Kidney glomerular epithelial cell (primary cell): ENCODE measurements at places on chromosomes 16 and 17.
A peak's percentile ranks its signal among the peaks of the same experiment; 100 is the strongest.

- no peak for DNase-seq
These were observed 384.7 kb downstream of the UTP18 start for GRCh38 chr17:51645056-51645455.

DNA sequence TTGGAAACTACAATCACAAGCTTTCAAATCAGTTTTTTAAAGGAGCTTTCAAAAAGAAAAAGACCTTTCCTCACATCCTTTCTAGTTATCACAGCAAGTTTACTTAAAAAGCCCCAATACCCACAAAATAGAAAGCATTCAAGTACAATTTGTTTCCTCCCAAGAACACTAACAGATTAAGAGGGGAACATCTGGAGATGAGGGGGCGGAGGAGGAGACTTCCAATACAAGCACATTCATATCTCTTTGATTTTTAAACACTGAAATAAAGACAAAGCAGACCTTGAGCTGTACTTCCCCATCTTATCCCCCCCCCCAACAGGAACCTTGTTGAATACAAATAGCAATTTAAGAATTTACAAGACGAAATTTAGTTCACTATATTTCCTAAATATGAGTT, 2.0 kb downstream of the YWHAE start:
- no peak for DNase-seq

- peak; percentile 26 for DNase-seq
These were observed 89.0 kb downstream of the SYCE1L start for GRCh38 chr16:77288222-77288621.

GRCh38 chr16:66950437-66950836, 10.6 kb upstream of the CES3 start:
- DNase-seq, result no peak

DNA sequence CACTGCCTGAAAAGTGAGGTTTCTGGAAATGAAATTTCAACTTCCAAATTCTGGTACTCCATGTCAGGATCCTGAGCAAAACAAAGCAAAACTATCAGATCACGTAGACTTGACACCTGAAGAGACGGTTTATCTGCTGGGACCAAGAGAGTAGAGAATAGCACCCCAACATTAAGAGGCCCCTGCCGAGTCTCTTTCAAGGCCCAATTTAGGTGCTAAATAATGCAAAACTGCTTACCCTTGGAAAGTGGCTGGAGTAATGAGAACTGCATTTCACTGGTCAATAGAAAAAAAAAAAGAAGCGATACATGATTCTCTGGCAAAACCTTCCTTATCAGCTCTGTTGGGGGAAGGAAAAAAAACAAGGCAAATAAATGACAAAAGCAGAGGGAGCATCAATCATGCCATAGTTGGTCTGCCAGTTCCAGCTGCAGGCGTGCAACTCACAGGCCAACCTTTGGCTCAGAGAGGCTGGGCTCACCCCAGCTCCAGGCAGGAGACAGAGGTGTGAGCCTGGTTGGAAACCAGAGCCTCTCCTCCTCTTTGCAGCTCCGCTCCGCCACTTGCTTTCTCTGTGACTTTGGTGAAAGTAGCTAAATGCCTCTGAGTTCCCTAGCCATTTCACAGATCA, 595.2 kb downstream of the TOX3 start:
- DNase-seq, result no peak

- DNase-seq, result no peak
These were observed 20.1 kb downstream of the UBE2O start for GRCh38 chr17:76432712-76433336.

DNA sequence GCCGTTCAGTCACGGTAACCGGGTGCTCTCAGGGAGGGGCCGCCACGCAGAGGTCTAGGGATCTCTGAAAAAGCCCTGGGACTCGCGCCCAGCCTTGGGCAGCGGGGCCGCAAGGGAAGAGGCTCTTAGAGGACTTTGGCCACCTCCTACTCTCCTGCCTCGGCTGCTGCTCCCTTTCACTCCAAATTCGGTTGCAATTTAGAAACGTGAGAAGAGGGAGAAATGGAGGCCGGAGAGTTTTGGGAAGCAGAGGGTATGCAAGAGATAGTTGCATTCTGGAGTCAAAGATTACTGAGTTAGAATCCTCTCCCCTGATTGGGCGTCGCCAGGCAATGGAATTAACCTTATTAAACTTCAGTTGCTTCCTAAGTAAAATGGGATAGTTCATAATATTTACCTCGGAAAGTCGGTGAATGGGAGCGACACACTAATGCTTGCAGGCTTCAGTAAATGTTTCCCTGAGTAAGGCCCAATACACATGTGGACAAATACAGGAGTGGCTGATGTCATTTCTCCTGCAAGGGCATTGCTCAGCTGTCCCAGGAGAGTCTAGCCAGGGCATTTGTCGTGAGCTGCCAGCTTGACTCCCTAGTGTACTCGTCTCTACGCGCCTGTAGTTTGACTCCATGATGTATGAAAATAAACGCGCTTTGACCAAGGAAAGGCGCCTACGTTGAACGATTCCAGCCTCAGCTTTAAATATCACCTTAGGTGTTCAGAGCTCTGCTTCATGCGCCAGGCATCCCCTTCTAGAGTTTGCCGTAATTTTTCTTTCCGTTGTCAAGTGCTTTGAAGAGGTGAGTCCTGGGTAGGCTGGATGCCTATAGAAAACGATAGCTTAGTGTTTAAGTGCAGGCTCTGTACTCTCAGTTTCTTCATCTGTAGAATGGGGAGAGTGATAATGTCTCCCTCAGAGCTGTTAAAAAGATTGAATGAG, 667 bp downstream of the OGFOD1 start:
- DNase-seq, result peak; percentile 55

- DNase-seq, result no peak
These were observed 8.8 kb downstream of the SPIRE2 start for GRCh38 chr16:89837014-89837546.

DNA sequence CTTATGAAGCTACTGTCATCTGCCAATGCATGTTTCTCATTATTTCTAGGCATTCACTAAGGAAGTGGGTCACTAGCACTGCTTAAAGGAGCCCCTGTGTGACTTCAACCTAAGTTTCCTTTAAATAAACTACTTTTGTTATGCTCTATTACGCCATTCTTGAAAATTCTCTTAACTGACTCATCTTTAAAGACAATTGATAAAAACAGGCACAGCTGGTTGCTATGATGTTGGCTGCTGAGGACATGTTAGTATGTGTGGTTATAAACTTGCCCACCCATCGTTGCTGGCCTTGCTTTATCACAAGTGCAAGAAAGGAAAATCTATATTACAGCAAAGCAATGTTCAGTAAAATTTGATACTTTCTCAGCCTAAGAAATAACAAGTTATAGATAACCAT, 75.8 kb upstream of the CNTNAP4 start:
- DNase-seq, result no peak

- DNase-seq, result no peak
These were observed 26.2 kb upstream of the PMFBP1 start for GRCh38 chr16:72198021-72198711.

DNA sequence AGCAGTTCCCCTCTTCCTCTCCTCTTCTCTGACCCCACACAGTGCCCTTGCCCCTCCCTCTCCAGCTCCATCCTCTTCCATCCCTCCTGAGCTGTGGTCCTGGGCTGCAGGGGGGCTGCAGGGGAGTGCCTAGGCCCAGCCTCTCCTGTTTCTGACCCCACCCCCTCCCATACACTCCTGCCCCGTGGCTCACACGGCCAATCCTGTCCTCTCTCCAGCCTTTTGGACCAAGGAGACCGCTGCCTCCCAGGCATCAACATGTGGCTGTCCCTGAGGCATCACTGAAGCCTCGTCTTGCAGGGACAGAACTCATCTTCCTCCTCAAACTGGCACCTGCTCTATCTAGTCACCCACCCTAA, 6.7 kb downstream of the CLUH start:
- no peak for DNase-seq

GRCh38 chr17:82804442-82805191, 35.2 kb downstream of the ZNF750 start:
- no peak for DNase-seq

DNA sequence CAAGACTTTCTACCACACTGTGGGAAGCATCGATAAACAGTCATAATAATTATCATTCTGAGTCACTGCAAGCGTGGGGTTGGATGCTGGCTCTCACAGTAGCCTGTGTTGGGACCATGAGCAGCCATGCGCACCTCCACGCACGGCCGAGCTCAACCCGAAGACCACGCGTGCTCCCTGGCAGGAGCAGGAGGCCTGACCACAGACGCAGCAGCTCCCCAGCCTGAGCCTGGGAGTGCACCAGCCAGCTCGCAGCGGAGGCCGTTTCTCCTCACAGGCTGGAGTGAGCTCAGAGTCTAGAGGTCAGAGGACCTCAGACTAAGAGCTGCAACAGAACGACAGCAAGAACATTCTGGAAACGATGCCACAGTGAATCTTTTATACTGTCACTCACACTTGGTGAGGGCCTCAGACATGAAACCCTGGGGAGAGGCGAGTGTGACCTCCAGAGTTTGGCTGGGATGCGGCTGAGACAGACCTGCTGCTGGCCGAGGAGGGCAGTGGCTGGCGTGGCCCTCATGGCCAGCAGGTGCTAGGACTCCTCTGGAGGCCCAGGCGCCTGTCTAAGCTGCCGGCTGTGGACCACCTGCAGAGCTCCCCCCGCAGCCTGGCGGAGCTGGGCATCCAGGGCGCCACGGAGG, 6.0 kb downstream of the NDUFAF8 start:
- DNase-seq, result peak; percentile 89

- DNase-seq, result peak; percentile 21
These were observed 13.0 kb downstream of the CDH13 start for GRCh38 chr16:82639666-82640336.

DNA sequence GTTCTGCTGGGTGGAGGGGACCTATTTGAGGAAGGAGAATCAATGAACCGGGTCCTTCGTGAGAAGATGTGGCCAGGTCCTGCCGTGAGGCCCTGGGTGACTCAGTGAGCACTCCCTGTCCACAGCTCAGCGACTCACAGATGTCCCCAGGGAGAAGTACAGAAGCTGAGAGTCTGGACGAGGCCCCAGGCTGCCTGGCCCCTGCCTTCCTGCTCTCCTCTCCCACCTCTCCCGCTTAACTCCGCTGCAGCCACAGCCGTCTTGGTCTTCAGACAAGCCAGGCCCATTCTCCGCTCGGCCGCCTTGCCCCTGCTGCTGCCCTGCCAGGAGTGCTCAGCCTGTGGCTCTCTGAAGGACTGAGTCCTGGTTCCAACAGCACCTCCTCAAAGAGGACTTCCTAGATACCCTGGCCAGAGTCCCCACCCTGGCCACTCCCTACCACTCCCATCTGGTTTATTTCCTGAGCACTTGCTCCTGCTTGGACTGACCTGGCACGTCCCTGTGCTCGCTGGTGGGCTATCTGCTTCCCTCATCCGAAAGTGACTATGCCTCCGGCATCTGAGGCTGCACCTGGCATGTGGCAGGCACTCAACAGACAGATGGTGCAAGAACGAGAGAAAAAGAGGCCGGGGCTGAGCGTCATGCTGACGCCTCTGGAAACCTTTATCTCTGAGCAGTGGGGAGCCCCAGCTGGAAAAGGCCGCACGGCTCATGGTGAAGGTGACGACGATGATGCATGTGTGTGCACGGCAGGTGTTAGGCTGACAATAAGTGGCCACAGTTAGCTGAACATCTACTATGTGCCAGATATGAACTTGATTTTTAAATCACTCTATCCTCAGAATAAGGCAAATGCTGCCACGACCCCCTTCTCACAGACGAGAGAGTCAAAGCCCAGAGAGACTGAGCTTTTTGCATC, 9.2 kb upstream of the TNFRSF13B start:
- peak; percentile 26 for DNase-seq

DNA sequence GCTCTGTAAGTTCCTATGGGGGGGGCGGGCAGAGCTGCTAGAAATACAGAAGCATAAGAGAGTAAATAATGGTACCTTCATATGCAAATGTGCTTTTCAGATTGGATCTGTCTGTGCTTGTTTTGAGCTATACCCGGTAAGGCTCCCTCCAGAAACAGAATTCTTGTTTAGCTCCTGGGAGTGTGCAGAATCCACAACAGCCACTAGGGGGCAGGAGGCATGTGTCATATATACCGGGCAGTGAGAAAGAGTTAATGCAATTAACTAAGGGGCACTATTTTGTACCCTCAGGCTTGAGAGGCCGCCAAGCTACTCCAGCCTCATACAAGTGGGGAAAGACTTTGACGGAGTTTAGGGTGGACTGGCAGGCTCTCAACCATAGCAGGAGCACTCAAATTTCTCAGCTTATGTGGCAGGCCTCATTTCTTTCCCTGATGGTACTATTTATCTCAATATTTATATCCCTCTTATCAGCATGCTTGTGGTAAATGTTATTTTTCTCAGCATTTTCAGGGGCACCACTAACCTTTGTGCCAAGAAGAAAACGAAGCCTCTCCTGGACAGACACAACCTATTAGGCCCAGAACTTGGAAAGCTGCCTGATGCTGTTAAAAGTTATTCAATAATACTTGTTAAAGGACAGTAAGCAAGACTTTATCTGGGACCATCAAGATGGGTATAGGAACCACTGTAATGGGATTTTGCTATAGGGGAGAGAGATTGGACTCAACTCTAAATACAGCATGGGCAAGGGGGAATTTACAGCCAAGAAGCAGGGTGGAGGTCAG, 10.7 kb upstream of the CENPV start:
- peak; percentile 47 for DNase-seq

DNA sequence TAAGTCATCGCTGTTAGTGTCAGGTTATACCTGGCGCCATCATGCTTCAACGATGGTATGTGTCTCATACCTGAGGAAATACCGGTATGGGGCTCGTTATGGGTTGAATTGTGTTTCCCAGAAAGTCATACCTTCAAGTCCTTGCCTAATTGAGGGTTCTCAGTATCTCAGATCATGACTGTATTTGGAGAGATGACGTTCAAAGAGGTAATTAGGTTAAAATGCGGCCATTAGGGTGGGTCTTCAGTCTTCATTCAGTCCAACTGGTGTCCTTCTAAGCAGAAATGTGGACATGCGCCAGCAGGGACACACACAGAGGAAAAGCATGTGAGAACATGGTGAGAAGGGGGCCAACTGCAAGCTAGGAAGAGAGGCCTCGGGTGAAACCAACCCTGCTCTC, 37.5 kb upstream of the XYLT1 start:
- DNase-seq, result no peak

DNA sequence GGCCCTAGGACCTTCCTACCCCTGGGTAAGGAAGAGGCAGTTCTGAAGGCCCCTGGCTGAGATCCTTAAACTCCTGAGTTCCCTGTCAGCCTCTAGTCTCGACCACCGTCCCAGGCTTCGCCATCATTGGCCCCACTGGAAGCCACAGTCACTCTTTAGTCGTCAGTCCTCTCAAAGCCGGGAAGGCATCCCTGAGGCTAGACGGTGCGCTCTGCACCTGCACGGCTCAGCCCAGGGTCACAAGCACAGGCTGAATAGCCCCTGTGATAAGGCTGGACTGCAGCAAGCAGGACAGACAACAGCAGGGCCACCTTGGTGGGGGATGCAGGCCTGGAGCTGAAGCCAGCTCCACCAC, 3.3 kb upstream of the HEXIM1 start:
- no peak for DNase-seq

- DNase-seq, result no peak
These were observed 20.7 kb downstream of the SLC47A1 start for GRCh38 chr17:19554393-19554792.
